ENCODE measurements at places on chromosomes 7 and 10. TPM values are rescaled to one million over a fixed set of nuclear protein-coding genes. Genes with fewer than 3 reads are reported as not detected.

Gene C7orf57
- not detected for total RNA-seq

Gene FAM221A
- total RNA-seq = 6.6 TPM

Gene ZNF488
- total RNA-seq = not detected

Gene MICU1
- 29.9 TPM for total RNA-seq

Gene CPED1
- total RNA-seq = not detected

Gene AGAP9
- total RNA-seq = 5.0 TPM

Gene TMEM213
- total RNA-seq = 0.28 TPM

Gene CRYGN
- total RNA-seq = not detected

Gene VAX1
- not detected for total RNA-seq

Gene AOC1
- not detected for total RNA-seq

Gene GPR146
- 8.7 TPM for total RNA-seq

Gene UPF2
- 28.3 TPM for total RNA-seq

Gene GDF2
- total RNA-seq = not detected

Gene CPA2
- not detected for total RNA-seq

Gene ZNF804B
- total RNA-seq = not detected

Gene TLX1
- total RNA-seq = not detected

Gene NUTM2B
- 2.0 TPM for total RNA-seq

Gene ZNF37A
- total RNA-seq = 19.4 TPM

Gene TDRD1
- 0.35 TPM for total RNA-seq

Gene FASTK
- total RNA-seq = 73.5 TPM

Gene WEE2
- not detected for total RNA-seq

Gene GPNMB
- total RNA-seq = 0.10 TPM

Gene CPEB3
- 2.6 TPM for total RNA-seq

Gene HTR7
- total RNA-seq = not detected

Gene UNCX
- total RNA-seq = not detected

Gene DDX50
- total RNA-seq = 48.9 TPM

Gene CYP3A4
- not detected for total RNA-seq

Gene ATOH7
- not detected for total RNA-seq

Gene H2BK1
- not detected for total RNA-seq

Gene DNMBP
- 3.5 TPM for total RNA-seq
